Mucosa of gallbladder (tissue), 1 donor: ENCODE measurements at places on chromosomes 16 and 17. TPM values are rescaled to one million over a fixed set of nuclear protein-coding genes. Genes with fewer than 3 reads are reported as not detected.

The ZNF174 gene
- total RNA-seq, result 16.8 TPM

The GPR179 gene
- total RNA-seq, result 0.23 TPM

The ZG16 gene
- total RNA-seq, result not detected

The NPTX1 gene
- total RNA-seq, result 5.7 TPM

The KRTAP1-1 gene
- not detected for total RNA-seq

The PGP gene
- 19.7 TPM for total RNA-seq

The KRTAP9-1 gene
- total RNA-seq, result not detected

The SLC38A7 gene
- total RNA-seq, result 19.7 TPM

The KRT16 gene
- not detected for total RNA-seq

The OTOP2 gene
- not detected for total RNA-seq

The BCL7C gene
- total RNA-seq, result 37.8 TPM

The SLC52A1 gene
- not detected for total RNA-seq

The SALL1 gene
- 1.2 TPM for total RNA-seq

The CEP131 gene
- total RNA-seq, result 12.7 TPM

The KRTAP4-9 gene
- total RNA-seq, result not detected

The PSMC3IP gene
- total RNA-seq, result 5.1 TPM

The MILR1 gene
- 8.3 TPM for total RNA-seq

The TAC4 gene
- total RNA-seq, result not detected

DNA sequence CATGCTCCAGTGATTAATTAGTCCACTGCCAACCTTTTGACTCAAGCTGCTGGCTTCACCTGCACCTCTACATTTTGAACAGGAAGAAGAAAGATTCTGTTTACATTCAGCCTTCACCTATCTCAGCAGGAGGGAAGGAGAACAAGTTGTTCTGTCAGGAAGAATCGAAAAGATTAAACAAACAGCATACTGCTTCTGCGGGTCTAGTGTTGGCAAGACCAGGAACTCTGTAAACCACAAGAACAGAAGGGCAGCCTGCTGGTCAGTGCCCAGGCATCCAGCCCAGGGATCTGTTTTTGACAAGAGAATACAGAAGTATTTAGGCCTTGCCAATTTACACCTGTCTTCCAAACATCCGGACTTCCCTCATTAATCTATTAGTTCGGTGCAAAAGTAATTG lies 189.7 kb downstream of the CHD9NB start:
- DNase-seq, result peak; percentile 86

GRCh38 chr17:65292430-65292829 lies 155.3 kb downstream of the RGS9 start:
- no peak for DNase-seq

- DNase-seq, result no peak
Observed at GRCh38 chr16:24372824-24373223, 116.7 kb downstream of the CACNG3 start.

DNA sequence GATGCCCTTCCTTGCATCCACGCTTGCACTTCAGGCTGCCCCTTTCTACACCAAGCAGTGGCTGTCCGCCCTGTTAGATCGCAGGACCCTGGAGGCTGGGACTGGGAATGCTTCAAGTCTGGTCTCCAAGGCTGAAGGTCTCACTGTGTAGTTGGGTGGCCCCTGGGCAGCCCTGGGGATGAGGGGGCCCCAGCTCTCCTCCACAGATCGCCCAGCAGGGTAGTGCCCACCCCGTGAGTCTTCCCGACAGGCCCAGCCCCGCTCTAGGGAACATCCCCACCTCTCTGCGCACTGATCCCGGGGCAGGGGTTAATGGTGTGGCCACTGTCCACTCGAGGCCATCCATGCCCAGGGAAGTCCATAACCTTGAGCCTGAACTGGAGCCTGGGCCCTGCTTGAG lies 10.3 kb downstream of the ZNF213 start:
- no peak for DNase-seq

DNA sequence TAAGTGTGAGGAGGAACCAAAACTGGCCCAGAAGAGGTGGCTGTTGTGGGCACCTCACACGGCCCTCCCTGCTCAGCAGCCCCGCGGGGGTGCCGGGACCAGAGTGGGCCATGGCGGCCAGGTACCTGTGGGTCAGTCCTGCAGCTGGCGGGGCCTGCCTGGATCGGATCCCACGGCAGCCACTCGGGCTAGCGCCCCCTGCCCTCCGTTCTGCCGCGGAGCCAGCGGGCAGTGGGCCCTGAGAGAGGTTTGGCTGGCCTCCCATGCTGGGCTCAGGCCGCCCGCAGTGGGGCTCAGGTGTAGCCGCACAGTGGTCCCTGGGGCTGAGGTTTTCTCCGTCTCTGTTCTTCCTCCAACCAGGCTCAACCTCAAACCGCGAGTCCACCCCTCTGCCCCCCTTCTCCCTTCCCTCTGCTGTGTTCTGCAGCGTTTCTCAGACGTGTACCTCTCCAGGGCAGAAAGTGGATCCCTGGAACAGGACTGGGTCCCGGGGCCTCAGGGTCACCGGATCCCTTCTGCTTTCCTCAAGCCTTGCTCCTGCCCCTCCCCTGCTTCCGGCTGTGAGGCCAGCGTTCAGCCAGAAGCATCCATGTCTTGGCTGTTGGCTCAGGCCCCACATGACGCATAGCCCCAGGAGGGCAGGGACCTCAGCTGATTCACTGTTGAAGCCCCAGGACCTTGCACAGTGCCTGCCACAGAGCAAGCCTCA lies 28.6 kb upstream of the ITGA3 start:
- DNase-seq, result peak; percentile 80

GRCh38 chr16:7369204-7369603 lies 36.6 kb downstream of the RBFOX1 start:
- DNase-seq, result no peak

DNA sequence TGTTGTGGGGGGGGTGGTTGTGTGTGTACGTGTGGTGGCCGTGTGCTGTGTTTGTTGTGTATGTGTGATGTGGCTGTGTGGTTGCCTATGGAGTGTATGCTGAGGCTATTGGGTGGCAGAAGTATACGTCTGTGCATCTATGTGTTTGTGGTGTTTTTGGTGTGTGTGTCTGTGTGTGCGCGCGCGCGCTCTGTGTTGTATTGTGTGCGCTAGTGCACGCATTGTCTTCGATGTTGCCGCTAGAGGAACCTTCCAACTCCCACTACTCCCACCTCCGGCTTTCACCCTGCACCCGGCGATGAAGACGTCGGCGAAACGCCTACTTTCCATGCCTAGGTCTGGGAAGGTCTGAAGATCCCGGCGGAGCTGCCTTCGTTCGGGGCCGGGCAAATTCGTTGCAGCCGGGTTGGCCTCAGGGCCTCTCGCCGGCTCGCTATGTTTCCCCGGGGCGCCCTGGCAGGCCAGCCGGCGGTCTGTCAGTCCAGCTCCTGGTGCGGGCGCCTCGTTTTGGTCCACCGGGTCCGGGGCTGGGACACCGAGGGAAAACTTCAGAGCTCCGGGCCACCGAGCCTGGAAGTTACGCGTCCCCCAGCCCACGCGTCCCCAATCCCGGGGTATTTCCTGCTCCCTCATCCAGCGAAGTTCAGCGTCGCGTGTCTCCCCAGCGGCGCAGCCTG lies 5.2 kb upstream of the DLX4 start:
- DNase-seq, result no peak

- no peak for DNase-seq
Observed at GRCh38 chr16:89334461-89334860, 117.0 kb downstream of the ZNF778 start.

DNA sequence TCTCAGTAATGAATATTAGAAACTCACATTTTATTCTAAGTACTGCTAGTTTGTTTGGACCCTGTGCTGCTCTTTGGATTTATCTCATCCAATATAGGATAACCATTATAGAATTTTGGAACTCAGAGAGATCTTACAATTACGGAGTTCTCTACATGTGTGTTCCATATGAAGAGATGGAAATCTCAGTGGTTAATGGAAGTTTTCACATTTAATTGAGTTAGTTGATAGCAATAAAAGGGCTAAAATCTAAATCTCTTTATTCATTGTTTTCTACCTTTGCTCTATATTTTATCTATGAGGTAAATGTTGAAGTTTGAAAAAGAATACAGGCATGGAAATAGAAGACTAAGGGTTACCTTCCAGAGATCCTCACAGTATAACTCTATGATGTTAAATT lies 558.0 kb upstream of the KIF2B start:
- no peak for DNase-seq

- DNase-seq, result no peak
Observed at GRCh38 chr16:81337097-81337496, 22.3 kb downstream of the GAN start.

DNA sequence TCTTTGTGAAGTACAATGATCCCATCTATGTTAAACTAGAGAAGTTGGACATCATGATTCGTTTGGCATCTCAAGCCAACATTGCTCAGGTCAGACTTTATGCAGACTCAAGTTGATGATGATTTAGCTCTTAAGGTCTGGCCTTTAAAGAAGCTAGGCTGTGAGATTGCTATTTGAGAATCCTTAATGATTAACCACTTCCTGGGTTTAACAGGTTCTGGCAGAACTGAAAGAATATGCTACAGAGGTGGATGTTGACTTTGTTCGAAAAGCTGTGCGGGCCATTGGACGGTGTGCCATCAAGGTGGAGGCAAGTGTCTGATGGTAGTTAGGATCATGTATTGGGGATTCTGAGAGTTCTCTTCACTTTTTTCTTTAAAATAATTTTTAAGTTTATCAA lies 40.3 kb downstream of the AP2B1 start:
- peak; percentile 47 for DNase-seq

DNA sequence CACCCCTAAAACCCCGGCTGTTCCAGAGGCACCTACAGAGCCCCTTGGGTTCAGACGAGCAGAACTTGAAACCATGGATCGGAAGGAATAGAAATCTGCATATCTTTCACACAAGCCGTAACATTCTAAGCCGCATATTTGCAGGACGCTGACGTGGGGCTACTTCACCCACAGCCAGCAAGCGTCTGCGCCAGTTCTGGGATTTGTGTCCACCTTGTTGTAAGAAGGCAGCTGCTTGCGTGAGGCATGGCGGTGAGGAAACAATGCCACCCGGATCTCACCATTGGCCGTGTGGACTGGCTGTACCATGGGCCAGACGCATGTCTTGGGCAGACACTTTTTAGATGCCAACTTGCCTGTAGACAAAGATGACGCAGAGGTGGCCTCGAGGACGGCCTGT lies 34.5 kb downstream of the TNFRSF13B start:
- DNase-seq, result no peak

DNA sequence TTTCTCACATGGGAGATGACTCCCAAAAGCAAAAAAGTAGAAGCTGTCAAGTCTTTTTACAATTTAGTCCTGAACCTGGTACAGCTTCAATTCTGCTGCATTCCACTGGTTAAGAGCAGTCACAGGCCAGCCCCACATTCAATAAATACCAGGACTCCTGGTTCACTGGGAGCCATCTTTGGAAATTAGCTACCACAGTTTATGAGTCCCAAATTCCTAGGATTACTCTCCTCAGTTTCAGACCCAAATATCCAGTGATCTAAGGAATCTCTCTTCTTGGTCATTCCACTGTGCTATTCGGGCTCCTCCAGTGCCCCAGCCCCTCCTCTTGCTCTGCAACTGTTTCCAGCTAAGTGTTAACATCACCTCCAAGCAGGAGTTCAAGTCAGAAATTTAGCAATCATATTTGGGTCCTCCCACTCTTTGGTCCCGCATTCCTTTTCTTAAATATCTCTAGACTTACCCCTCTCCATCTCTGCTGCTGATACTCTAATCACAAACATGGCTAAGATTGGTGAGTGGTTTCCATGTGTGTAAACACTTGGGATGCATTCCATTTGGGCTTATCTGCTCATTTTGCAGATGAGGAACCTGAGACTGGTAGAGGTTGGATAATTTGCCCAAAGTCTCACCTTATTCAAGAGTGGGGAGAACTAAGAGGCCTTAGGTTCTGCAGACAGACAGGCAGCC lies 9.6 kb upstream of the WIPF2 start:
- no peak for DNase-seq

DNA sequence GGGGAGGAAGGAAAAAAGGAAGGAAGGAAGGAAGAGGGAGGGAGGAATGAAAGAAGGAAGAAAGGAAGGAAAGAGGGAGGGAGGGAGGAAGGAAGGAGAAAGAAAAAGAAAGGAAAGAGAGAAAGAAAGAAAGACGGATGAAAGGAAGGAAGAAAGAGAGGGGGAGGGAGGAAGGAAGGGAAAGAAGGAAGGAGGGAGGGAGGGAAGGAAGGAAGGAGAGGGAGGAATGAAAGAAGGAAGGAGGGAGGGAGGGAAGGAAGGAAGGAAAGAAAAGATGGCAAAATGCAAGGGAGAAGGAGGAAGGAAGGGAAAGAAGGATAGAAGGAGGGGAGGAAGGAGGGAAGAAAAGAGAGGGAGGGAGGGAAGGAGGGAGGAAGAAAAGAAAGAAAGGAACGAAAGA lies 257.3 kb upstream of the C16orf82 start:
- DNase-seq, result no peak
